ENCODE measurements at places on chromosomes 3 and 15.

DNA sequence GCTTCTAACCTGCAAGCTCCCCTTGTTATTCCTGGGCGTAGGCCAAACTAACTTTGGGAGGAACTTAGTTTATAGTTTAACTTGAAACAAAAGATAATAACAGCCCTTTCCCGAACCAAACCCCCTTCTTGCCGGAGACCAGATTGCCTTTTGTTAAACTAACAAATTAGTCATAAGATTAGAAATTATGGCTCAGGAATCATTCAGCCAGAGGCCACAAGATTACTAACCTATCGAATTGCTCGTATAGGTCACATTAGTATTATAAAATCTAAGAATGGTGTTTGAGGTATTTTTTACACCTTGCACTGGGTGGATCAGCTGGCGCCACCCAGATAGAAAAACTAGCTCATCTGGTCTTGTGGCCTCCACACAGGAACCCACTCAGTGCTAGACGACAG is 65.3 kb upstream of the RAP2B start:
- no peak for DNase-seq

- no peak for DNase-seq
Observed at GRCh38 chr15:79977431-79978054, 6.5 kb upstream of the BCL2A1 start.

GRCh38 chr3:81443958-81444357 is 317.5 kb downstream of the GBE1 start:
- DNase-seq: no peak

DNA sequence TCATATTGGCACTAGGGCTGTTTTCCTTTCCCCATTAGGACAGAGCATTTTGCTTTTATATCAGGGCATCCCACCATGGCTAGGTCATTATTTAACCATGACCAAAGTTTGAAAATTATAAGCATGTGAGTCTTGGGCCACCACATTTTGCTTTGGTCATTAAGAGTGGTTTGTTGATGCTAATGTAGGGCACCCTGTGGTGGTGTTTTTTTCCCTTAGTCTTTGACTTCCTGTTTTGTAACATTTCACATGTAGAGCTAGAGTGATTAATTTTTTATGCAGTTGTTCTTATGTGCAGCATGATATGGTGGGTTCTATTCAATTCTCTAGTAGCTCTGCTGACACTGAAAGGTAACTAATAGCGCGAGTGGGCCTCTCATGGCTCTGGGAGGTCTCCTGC is 249.6 kb upstream of the ROBO1 start:
- DNase-seq: no peak

- no peak for DNase-seq
Observed at GRCh38 chr15:25947323-25948314, 84.5 kb upstream of the ATP10A start.

DNA sequence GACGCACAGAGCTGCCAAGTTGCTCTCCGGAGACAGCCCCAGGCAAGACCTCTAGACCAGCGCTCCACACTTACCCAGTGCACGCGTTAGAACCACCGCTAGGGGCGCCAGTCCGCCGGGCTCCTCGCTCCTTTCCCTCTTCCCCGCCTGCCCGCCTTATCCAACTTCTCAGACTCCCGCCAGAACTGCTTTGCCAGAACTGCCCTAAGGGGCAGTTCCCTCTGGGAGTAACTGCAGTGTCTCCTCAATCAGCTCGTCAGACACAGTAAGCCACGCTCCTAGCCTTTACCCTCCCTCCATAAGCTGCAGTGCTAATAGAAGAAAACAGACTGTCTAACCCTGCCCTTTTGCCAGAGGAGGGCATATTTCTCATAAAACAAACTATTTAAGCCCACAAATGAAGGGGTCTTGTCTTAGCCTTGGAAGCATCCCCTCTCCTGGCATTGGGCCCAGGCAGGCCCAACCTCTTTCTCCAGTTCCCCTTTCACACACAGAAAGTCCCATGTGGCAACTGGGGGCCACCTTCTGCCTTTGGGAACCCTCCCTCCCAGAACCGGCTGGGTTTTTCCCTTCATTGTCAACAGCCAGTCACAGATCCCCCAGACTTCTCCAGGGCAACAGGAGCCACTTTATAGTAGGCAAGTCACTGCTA is 3.7 kb downstream of the BMF start:
- peak; percentile 65 for DNase-seq

DNA sequence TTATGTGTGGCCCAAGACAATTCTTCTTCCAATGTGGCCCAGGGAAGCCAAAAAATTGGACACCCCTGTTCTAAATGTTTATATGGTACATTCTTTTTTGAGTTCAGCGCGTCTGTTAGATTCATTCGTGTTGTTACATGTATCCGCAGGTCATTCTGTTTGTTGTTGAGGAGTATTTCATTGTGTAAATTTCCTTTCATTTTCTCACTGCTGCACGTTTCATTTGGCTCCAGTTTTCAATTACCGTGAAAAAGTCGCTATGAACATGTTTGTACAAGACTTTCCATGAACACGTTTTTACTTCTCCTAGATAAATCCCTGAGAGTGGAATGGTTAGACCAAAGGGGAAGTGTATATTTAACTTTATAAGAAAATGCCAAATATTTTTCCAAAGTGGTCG is 7.5 kb upstream of the OPA1 start:
- no peak for DNase-seq
